ENCODE measurements at places on chromosomes 12 and 14.

GRCh38 chr14:86505808-86506207, 975.9 kb downstream of the FLRT2 start:
- DNase-seq: no peak

GRCh38 chr12:102486153-102486552, 5.8 kb upstream of the IGF1 start:
- no peak for DNase-seq

- no peak for DNase-seq
Observed at GRCh38 chr14:23186913-23187654, 3.6 kb upstream of the SLC7A8 start.

- no peak for DNase-seq
Observed at GRCh38 chr12:95551305-95551704, at the start of gene USP44. Gene USP44 (minus strand): TSS chr12:95551476. CDS start chr12:95534256, 17,220 bp downstream.

DNA sequence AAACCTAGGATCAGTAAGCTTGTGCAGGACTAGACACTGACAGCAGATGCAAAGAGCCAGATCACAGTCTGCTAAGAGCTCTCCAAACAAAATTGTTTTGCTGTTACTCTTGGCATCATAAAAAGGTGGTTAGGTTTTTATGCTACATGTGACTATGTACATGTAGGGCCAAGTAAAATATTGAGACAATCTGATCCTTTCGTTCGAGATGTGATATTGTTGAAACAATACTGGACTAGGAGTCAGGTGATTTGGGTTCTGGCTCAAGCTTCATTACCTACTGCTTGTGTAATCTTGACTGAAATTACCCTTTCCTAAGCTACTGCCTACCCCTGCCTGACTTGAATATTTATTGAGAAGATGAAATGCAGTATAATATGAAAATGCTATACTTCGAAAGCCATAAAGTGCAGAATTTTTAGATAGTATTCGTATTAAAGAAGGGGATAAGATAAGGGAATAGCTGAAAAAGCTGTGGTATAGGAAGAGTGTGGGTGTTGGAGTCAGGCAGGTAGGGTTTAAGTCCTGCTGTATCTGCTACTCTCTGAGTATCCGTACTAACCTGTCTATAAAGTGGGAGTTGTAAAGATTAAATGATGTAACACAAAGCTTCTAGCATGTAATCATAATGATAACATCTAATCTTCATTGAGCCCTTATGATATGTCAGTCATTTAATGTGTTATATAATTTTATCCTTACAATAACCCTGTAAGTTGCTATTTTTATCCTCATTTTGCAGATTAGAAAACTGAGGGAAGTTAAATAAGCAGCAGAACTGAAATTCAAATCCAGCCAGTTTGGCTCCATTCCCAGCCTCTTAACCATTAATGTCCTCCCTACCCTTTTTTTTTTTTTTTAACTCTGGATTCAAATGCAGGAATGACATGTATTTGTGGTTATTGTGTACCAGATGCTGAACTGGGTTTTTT, 38.6 kb upstream of the ATF1 start:
- no peak for DNase-seq

DNA sequence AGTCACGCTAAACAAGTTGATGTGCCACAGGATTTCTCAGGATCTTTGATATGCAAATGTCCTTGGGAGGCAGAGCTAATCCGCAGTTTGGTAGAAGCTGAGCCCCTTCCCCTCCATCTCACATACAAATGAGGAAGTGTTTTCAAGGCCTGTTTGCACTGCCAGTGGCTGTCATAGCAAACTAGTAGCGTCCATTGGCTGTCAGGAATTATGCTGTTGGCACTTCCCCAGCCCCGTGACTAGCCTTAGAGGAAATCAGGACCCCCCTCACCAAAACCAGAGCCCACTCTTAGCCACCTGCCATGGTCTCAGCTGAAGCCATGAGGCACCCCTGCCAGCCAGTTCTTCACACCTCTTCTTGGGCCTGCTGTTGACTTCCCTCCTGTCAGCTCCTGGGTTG, 253.9 kb downstream of the CACNA1C start:
- no peak for DNase-seq

GRCh38 chr14:74348241-74348734, at the start of gene VRTN:
Gene VRTN (plus strand): TSS chr14:74348471. CDS start chr14:74356784, 8,313 bp downstream.
- DNase-seq: no peak

- DNase-seq: no peak
Observed at GRCh38 chr12:133063556-133063955, 17.2 kb upstream of the ZNF140 start.

DNA sequence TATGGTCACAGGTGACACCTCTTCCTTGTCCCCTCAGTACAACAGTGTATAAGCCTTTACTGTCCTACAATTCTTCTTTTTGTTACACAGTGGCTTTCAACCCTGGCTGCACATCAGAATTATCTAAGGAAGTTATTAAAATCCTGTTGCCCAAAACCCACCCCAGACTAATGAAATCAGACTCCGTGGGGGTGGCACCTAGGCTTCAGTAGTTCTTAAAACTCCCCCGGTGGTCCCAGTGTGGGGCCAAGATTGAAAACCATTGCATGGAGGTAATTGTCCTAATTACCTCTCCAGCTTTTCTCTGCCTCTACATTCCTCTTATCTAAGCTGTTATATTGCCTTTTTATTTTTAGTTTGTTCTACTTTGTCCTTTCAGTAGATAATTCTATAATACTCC, 172.8 kb downstream of the DAD1 start:
- no peak for DNase-seq

Measured in activated T-helper 2 cell treated with anti-CD3 and anti-CD28 coated beads, Interferon-gamma antibody, Interleukin-2, Interleukin-4, amounts not matched to agents 10 μg/mL and 5 μg/mL and 100 μg/mL, durations not matched to agents 14 hours and 24 hours and 36 hours (primary cell).